Transverse colon (tissue), 4 donors: ENCODE measurements at places on chromosomes 3 and 15. TPM values are rescaled to one million over a fixed set of nuclear protein-coding genes. Genes with fewer than 3 reads are reported as not detected.

GRCh38 chr3:107657971-107658370, 135.2 kb downstream of the BBX start:
- no peak for DNase-seq

- DNase-seq = no peak
Observed at GRCh38 chr3:197293605-197294237, 4.7 kb downstream of the DLG1 start.

DNA sequence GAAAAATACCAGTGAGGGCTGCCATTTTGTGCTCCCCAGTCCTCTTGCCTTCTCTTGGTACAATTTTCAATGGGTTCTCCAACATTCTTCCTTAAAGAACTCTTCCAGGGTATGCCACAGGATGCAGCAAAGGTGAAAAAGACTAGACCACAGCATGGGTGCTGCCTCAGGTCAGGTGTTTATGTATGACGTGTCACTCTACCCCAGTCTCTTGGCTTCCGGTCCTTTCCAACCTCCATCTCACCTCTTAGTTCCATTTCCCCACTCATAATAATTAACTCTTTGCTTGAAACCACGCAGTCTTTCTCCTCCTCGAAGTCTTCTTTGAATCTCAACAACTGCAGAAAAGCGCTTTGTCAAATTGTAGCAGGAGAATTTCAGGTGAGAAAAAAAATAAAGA, 104.7 kb upstream of the TBC1D5 start:
- DNase-seq = no peak

DNA sequence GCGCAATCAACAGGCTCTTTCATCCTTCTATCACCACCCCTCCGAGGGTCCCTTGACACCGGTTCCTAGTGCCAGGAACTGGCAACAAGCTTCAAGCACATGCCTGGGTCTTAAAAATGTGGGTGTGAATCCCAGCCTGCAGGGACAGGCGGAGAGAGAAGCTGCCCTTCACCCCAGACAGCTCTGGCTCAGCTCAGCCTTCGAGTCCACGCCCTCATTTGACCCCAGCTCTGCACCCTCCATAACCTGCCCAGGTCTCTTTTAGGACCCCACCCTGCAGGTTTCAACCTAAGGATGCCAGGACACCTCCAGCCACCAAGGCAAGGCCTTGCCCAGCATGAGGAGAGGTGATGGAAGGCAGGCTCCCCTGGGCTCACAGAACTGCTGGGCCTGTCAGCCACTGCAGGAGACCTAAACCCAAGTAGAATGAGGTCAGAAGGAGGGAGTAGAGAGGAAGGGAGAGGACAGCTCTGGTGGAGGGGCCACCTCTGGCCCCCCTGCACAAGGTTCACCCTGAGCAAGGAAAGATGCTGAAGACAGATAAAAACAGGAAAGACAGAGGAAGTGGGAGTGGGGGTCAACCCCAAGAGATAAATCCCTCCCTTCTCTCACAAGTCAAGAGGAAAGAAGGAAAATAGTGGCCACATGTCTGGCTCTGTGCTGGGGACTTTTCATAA, 2.6 kb upstream of the LOXL1 start:
- no peak for DNase-seq

GRCh38 chr3:120495809-120496208, 45.0 kb upstream of the FSTL1 start:
- no peak for DNase-seq

GRCh38 chr3:193452338-193452737, 73.8 kb upstream of the ATP13A5 start:
- no peak for DNase-seq

IQCH gene
- total RNA-seq = 0.40 TPM

SGO1 gene
- total RNA-seq = not detected
